Activated T-cell treated with anti-CD3 and anti-CD28 coated beads, Interleukin-2, amount 50 U/mL, for 72 hours (primary cell): ENCODE measurements at places on chromosomes 2 and 18. TPM values are rescaled to one million over a fixed set of nuclear protein-coding genes. Genes with fewer than 3 reads are reported as not detected.

DNA sequence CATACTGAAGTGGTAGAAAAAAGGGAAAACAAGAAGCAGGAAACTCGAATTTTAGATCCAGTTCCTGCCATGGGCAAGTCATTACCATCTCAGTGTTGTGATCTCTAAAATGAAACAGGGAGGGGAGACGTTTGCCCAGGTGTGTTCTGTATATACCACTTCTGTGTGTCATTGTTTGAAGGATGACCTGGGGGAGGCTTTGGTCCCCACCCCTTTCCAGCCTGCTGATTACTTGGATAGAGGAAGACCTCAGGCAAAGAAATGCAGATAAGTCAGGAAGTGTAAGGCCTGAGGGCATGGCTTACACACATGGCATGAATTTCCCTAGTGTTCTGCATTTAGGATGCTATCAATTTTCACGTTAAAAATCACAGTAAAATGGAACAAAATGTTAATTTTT is 205.2 kb upstream of the CXCR4 start:
- DNase-seq: no peak

GRCh38 chr18:48023334-48024008 is 93.0 kb upstream of the SMAD2 start:
- peak; percentile 21 for DNase-seq

DNA sequence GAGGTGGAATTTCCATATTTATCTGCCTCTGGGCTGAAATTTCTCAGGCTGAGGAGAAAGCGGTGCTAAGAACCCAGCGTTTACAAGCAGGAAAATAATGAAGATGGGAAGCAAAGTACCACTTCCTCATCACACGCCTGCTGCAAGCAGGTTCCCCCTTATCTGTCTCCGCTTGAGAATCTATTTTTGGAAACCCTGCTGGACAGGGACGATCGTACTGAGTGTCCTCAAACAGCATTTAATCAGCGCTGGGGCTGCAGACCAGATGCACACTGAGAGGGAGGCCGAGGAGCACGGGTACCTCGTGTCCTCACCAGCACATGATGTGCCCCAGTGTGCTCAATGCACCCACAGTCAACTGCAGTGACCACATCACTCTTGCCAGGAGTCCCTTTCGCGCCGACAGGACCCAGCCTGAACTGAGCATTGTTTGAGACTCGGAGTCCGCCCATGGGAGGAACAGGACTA is 160.4 kb downstream of the HDAC4 start:
- no peak for DNase-seq

- DNase-seq: no peak
Observed at GRCh38 chr2:234588054-234588430, 91.2 kb upstream of the ARL4C start.

GRCh38 chr2:136116813-136117390 is 1.0 kb downstream of the CXCR4 start:
- DNase-seq: peak; percentile 80

GRCh38 chr2:44330801-44331200 is 30.5 kb downstream of the PREPL start:
- DNase-seq: no peak

DNA sequence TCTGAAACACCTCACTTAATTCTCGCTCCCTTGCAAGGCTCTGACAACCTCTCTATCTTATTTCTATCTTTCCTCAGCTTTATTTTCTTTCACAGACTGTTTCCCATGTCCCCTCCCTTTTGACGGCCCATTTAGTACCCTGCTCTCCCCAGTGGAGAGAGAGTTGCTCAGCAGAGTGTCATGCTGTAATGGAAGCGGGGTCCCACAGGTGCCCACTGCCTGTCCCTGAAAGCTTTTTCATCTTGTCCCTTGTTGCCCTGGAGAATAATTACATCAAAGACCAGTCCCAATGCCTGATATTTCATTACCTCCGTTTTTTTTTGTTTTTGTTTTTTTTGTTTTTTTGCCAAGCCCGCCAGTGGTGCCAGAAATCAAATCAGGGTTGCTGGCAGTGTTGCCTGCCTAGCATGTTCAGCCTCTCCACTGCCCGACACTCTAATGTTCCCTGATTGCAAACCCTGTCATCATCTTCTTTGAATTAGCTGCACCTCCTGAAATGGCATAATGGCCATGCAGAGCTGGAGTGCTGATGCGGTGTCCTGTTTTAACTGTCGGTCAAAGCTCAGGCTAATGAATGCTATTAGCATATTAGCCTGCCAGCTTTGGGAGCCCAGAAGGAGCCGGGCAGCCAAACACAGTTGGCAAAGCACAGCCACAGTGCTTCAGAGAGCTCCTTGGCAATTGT is 71.2 kb upstream of the CAVIN2 start:
- no peak for DNase-seq

GRCh38 chr18:79612291-79613108 is 67.1 kb upstream of the CTDP1 start:
- DNase-seq: no peak

The RAPGEF4 gene
- 0.19 TPM for total RNA-seq

The CNDP1 gene
- 0.16 TPM for total RNA-seq

The OTOS gene
- total RNA-seq: not detected

The CHST9 gene
- not detected for total RNA-seq

The FSHR gene
- not detected for total RNA-seq

The FOXD4L1 gene
- total RNA-seq: 0.12 TPM

The REG1B gene
- total RNA-seq: not detected
